ENCODE measurements at places on chromosomes 7 and 10.

GRCh38 chr10:98414578-98414931, 427 bp downstream of the PYROXD2 start:
- DNase-seq = no peak

DNA sequence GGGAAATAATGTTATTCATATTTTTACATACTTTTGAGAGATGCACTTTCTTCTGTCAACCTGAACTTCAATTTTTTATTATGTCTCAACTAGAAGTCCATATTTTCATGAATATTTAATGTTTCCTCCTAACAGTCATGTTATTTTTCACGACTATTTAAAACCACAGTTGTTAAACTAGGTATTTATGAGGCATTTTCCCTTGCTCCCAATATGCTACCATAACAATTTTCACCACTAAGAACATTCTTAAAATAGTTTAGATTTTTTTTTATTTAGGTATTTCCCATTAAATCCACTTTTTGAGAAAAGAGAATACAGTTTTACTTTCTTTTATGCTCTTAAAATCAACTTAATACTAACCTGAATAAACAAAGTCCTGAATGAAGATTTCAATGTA, 89.4 kb downstream of the JAZF1 start:
- no peak for DNase-seq

GRCh38 chr10:12533151-12533550, 183.8 kb downstream of the CAMK1D start:
- no peak for DNase-seq

DNA sequence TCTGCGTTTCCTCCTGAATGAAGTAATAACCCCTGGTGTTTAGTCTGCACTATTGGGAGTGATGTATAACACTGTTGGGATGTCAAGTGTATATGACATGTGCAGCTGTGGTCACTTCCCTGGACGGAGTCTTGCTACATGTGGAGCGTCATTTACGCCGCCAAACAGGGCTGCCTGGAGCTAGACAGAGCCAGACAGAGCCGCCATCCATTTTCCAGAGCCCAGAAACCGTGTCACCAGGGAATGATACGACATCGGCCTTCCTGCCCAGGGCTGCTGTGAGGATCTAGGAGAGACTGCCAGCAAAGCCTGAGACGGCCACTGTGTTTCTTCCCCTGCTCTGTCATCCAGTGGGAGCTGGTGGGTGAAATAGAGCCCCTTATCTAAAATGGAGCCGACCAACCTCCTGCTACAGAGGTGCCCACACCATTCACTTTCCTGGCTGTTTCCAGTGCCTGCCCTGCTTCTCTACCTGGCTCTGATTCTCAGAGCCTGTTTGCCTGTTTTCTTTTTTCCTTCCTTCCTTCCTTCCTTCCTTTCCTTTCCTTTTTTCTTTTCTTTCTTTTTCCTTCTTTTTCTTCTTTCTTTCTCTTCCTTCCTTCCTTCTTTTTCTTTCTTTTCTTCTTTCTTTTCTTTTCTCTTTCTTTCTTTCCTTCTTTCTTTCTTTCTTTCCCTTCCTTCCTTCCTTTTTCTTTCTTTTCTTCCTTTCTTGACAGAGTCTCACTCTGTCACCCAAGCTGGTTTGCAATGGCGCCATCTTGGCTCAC, 13.3 kb upstream of the FGFR2 start:
- peak; percentile 58 for DNase-seq

GRCh38 chr10:132371641-132372081, 25.3 kb upstream of the PWWP2B start:
- no peak for DNase-seq

- no peak for DNase-seq
These were observed 15.9 kb downstream of the COL1A2 start for GRCh38 chr7:94410413-94411187.

- DNase-seq = no peak
These were observed 26.1 kb downstream of the LRRC4 start for GRCh38 chr7:128005117-128005516.

- no peak for DNase-seq
These were observed 14.8 kb downstream of the NFE2L3 start for GRCh38 chr7:26166684-26167266.

- DNase-seq = no peak
These were observed 7.8 kb downstream of the TES start for GRCh38 chr7:116218051-116218645.
